ENCODE measurements at places on chromosomes 13 and 19.

GRCh38 chr13:94154367-94154766 is 325.1 kb downstream of the DCT start:
- DNase-seq, result peak; percentile 3

DNA sequence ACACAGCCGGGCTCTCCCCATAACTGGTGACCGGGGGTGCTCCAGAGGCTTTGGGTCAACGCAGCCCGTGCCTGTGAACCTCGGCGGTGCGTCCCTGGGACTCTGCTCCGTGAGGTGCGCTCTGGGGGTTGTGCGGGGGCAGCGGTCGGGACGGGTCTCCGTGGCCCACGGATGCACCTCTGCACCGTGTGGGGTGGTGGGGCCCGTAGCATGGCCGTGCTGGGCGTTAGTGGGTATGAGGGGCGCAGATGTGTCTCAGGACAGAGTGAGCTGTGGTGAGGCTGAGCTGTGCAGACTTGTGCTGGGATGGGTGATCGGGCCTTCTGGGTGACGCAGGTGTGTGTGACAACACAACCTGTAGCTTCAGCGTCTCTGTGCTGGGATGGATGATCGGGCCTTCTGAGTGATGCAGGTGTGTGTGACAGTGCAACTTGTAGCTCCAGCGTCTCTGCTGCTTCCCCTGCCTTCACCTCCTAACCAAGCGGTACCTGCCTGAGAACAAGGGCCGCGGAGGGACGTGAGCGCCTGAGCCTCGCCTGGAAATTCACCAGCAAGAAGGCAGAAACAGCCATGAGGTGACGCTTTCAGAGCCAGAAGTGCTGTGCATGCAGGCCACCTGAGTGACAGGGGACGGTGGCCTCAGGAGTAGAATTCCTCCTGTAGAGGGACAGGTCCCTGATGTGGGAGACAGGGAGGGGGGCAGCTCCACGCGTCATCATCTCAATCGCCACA is 599 bp downstream of the ZNF331 start:
- DNase-seq, result no peak

- no peak for DNase-seq
Measured at GRCh38 chr13:43773602-43774001, 13.2 kb downstream of the ENOX1 start.

GRCh38 chr13:52112591-52112990 is 16.3 kb downstream of the NEK5 start:
- no peak for DNase-seq

DNA sequence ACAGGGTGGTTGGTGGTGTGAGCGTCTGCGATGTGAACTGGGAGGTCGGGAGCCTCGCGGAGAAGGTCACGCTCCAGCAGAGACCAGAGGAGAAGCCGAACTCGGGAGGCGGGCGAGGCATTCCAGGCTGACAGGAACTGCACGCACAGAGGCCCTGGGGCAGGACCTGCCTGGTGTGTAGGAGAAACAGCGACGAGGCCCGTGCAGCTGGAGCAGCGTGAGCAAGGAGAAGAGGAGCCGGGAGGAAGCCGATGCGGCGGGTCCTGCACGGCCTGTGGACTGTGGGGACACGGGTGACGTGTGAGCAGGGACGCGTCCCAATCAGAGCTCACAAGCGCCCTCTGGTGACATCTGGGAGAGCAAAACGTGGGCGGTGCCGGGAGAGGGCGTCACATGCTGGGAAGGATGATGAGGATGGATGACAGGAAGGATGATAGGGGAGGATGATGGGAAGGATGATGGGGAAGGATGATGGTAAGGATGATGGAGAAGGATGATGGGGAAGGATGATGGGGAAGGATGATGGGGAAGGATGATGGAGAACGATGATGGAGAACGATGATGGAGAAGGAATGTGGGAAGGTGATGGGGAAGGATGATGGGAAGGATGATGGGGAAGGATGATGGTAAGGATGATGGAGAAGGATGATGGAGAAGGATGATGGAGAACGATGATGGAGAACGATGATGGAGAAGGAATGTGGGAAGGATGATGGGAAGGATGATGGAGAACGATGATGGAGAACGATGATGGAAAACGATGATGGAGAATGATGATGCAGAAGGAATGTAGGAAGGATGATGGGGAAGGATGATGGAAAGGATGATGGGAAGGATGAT is 16.1 kb upstream of the MADCAM1 start:
- DNase-seq, result peak; percentile 62

DNA sequence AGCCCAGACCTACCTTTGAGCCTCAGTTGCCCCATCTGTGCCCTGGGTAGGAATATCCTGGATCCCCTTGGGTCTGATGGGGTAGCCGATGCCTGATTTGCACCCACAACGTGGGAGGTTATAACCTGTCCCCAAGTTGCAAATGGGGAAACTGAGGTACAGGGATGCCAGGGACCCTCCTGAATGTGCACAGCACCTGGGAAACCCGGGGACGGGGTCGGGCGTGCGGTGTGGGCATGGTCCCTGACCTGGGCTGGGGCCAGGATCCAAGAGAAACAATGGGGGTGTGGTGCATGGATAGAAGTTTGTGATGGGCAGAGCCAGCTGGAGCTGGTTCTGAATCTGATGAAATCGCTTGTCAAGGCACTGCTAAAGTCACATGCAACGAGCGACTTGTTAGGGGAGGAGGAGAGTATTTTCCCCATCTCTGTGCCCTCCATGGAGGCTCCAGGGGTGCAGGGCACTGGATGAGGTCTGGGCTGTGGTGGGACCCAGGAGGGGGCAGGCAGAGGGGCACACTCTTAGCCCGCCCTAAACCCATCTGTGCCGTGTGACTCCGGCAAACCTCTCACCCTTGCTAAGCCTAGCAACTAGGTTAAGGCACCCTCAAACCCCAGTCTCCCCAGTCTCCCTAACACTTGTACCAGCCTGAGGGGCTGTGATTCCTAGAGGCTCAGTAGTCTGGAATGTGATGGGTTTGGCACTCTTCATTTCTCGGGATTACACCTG is 749 bp downstream of the GDF15 start:
- DNase-seq, result peak; percentile 69

All from hematopoietic multipotent progenitor cell treated with erythropoietin and hydrocortisone succinate and interleukin-3 and kit ligand, for 8 days (in vitro differentiated cells).